Activated CD4-positive, alpha-beta T cell treated with anti-CD3 and anti-CD28 coated beads, Interleukin-2, amount 50 U/mL, for 16 hours (primary cell): ENCODE measurements at places on chromosomes 12 and 14.

DNA sequence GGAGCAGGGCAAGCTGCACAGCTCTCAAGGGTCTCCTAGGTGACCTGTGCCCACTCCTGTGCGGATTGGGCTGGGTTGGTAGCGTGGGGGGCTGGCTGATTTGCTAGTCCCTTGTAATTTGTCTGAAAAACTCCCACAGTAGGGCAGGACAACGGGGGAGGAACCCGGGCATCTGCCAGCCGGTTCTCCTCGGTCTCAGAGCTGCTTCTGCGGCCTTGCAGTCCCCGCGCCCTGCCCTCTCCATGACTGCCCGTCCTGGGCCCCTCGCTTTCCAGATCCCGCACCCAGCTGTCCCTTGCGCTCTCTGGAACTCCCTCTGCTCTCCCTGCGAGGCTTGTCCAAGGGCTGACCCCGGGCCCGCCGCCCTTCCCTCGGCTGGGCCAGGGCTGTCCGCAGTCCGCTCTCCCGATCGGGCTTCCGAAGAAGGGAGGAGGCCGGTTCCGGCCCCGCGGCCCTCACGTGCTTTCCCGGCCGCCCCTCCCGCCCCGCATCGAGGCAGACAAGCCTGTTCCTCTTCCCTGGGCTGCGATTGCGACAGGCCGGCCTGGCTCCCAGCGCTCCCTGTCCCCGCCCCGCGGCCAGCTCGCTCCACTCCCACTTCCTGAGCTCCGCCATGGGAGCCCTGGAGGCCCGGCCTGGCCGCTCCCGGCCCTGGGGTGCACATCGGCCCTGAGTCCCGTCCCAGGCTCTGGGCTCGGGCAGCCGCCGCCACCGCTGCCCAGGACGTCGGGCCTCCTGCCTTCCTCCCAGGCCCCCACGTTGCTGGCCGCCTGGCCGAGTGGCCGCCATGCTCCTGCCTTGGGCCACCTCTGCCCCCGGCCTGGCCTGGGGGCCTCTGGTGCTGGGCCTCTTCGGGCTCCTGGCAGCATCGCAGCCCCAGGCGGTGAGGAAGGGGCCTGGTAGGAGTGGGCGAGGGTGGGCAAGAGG, at the start of gene LTBR:
Gene LTBR, plus strand, starts transcription at position 591 of the 927 bp plus-strand sequence. Its CDS starts 197 bp downstream, at position 788.
- no peak for DNase-seq

- DNase-seq: no peak
These were observed 798.5 kb downstream of the DIO2 start for GRCh38 chr14:79412822-79413221.

- DNase-seq: no peak
These were observed 25.2 kb upstream of the PNMA1 start for GRCh38 chr14:73739174-73739898.

GRCh38 chr14:60102389-60102788, 10.7 kb downstream of the PCNX4 start:
- DNase-seq: no peak

DNA sequence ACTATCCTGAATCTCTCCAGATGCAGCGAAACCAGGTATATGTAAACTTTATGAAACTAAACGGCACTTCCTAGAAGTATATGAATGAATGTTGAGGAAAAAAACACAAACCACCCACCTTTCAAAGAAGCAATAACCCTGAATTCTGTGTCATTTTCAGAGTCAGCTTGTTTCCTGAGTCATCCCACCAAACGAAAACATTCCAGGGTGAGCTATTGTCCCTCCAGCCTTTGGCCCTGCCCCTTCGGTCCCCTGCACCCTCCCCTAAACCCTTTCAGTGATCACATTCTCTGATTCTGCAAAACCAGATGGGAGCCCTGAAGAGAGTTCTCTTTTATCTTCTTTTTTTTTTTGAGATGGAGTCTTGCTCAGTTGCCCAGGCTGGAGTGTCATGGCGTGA, 202.6 kb upstream of the ALG10B start:
- no peak for DNase-seq
